ENCODE measurements at places on chromosomes 7 and 10.

DNA sequence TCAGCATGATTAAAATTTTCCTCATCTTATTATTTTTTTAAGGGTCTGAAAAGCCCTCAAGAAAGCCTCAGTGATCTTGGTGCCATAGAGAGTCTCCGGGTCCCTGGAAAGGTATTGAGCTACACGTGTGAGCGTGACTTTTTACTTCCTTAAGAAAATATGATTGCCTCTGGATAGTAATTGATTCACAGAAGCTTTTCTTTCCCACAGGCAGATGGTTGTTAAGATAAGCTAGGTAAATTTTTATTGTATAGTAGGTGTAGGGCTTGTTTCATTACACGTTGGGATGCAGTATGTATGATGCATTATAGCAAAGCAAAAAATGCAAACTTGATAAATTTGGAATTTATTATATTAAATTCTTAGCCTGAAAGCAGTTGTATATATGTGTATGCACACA, 7.7 kb downstream of the VPS50 start:
- DNase-seq: no peak

GRCh38 chr10:18323916-18324315, 183.7 kb downstream of the CACNB2 start:
- no peak for DNase-seq

DNA sequence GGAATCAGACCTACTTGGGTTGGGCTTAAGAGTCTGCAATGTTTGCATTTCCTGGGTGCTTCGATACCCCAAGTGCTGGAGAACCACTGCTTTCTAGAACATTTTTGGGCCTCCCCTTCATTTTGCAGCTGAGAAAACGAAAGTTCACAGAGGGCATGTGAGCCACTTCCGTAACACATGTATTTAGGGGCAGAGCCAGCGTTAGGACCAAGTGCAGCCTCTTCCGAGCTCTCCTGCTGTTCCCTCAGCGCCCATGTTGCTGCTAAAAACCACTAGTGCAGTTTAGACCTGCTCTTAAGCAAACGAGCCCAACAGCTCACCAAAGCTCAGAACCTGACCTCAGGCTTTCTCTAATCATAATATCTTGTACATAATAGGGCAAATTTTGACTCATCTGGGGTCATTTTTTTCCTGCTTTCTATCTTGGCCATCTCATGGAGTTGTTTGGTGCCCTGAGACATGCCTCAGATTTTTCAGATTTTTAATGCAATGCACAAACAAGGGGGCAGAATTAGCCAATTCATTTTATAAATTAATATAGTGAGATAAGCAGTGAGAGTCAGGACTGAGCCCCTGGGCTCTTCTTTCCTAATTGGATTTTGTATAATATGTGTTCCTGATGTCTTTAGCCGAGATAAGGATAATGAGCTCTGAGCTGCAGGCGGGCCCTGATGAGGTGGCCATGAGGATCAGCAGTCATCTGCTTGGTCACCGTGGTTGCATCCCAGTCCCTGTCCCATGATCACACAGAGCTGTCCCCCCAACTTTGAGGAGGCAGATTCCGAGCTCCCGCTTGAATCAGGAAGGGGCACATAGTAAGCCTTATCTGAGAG, 12.9 kb downstream of the BAG3 start:
- DNase-seq: no peak

GRCh38 chr10:35346248-35346647, 9.9 kb downstream of the CCNY start:
- DNase-seq: no peak

- no peak for DNase-seq
These were observed 125.4 kb downstream of the SEMA3D start for GRCh38 chr7:85061456-85061855.

- no peak for DNase-seq
These were observed 992.2 kb downstream of the PCDH15 start for GRCh38 chr10:53808677-53809372.

- no peak for DNase-seq
These were observed at the start of gene CDHR1 for GRCh38 chr10:84194424-84195043. TSS of gene CDHR1 (plus strand) at chr10:84194537. CDS start at chr10:84194761, 224 bp downstream.

DNA sequence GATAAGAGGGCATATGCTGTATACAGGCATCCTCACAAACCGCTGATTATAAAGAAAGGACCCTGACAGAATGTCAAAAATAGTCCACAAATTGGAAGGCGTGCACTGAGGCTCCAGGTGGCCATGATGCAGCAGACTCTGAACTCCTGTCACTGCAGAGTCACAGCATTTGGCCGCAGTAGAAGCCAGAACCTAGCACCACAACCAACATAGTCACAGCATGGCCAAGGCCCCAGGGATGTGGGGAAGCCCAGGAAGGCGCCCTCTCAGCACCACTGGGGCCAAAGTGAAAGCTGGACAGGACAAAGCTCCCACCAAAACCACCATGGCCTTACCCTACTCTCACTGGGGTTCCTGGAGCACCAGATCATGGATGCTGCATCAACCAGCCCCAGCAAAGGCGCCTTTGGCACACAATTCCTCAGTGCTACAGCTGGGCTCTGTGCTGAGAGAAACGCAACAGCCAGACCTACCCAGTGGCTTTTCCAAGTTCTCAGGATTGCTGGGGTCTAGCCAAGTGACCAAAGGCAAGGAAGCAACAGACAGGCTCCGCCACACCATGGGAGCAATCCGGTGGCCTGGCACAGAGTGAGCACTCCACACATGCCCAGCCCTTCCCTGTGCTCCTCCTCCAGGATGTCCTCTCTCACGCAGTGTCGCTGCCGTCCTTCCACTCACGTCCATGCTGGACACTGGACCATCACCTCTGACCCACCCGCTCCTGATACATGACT, 60.2 kb downstream of the STK17A start:
- no peak for DNase-seq

GRCh38 chr7:322111-322671, 32.2 kb downstream of the FOXL3 start:
- peak; percentile 5 for DNase-seq

- DNase-seq: no peak
These were observed 30.1 kb downstream of the DENND2A start for GRCh38 chr7:140610204-140611165.

- DNase-seq: no peak
These were observed 80.5 kb downstream of the CCNY start for GRCh38 chr10:35416619-35417312.

DNA sequence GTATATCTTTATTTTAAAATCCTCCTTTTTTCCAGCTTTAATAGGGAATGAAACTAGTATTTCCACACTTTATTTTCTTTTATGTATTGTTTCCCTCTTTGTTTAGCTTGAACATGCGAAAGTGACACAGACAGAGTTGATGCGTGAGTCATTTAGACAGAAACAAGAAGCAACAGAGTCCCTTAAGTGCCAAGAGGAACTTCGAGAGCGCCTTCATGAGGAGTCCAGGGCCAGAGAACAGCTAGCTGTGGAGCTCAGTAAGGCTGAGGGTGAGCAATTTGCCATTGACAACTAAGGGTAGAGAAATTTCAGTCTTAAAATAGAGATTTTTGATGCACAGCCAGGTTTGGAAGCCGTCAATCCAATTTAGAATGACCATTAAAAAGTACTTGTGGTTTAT, 73.1 kb downstream of the CYP51A1 start:
- DNase-seq: no peak

DNA sequence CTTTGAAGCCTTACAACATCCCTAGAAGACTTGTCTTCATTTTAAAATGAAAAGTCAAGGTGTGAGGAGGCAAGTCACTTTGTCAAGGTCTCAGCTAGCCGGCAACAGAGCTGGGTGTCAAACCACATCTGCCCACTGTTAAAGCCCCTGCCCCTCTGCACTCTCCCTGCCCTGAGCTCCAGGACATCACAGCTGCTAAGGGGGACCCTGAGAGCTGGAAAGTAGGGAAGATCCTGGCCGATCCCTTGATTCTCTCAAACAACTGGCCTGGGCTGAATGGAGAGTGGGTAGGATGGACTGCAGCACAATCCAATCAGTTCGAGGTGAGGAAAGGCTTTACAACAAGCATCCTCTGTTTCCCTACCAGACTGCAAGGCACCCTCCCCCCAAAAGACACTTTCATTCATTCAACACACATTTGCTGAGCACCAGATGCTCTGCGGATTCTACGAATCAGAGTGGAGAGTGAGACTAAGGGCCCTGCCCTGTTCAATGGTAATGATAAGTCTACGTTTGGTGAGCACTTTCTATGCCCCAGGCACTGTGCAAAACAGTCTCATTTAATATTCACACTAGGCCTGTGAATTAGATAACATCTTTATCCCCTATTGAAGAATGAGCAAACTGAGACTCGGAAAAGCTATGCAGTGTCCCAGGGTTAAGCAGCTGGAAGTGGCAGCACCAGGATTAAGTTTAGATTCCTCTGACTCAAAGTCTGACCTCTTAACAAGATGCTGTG, 148.1 kb downstream of the HERPUD2 start:
- DNase-seq: no peak

GRCh38 chr7:155356323-155357105, 58.8 kb downstream of the INSIG1 start:
- no peak for DNase-seq

- DNase-seq: peak; percentile 18
These were observed 297.0 kb downstream of the PHTF2 start for GRCh38 chr7:78095549-78095948.

- DNase-seq: no peak
These were observed 145.6 kb downstream of the ZNF248 start for GRCh38 chr10:37711617-37712488.

DNA sequence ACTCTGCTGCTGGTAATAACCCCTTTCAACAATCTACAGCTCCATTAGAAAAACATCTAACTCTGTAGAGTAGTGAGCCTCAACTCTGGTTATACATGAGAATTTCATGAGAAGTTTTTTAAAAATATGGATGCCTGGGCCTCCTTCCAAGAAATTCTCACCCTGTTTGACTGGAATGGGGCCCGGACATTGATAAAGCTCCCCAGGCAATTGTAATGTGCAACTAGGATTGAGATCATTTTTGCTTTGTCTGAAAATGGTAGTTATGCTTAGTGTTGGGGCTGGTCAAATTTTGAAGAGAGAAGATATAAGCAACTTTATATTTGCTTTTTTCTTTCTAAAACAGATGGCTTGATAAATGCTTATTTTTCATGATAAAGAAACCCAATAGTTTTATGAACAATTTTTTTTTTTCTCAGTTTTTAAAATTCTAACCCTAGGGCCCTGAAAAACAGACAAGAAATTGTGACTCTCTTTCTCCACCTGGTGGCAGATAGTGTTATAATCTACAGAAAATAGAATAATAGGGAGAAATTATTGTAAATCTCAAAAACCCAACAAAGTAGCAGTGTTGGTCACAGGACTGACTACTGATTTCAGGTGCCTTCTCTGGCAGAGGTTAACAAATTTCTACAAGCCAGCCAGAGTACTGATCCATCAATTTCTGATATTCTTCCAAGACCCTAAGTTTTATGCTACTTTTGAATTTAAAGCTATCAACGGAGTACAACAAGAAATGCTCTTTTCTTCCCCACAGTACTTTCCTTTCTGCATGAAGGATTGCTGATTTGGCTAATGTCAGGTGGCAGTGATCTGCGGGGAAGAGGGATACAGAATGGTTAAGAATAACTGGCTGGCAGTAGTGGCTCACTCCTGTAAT, 174.8 kb downstream of the DKK1 start:
- DNase-seq: peak; percentile 44

DNA sequence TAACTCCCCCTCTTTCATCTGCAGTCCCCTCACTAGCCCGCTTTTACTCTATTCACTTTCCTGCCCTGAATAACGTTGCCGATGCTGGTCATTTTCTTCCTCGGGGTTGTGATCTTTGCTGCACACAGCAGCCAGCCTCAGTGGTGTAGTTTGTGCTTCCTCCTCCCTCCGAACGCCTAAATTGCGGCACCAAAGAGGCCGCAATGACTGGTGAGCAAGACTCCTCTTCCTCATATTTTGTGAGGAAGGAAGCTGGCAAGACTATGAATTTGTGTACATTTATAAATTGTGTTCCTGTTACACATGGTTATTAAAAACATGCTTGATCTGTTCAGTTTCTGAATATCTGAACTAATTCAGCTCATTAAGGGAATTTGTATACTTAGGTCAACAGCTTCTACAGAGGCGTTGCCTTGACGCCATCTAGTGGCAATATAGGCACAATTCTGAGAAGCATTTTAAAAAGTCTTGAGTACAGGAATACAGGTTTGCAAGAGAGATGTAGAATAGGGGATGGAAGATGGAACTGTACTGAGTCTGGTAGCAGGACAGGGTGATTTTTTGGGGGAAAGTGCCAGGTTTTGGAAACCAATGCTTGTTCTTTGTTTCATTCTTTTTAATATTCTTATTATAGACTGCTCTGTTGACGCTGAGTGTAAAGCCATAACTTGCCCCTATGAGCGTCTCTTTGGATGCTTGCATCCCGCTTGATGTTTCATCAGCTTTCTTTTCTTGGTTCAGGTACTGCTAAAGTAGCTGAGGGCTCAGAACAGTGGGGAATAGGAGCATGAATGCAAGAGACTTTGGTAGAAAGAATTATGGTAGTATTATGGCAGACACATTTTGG, 4.1 kb upstream of the TAS2R5 start:
- peak; percentile 11 for DNase-seq

DNA sequence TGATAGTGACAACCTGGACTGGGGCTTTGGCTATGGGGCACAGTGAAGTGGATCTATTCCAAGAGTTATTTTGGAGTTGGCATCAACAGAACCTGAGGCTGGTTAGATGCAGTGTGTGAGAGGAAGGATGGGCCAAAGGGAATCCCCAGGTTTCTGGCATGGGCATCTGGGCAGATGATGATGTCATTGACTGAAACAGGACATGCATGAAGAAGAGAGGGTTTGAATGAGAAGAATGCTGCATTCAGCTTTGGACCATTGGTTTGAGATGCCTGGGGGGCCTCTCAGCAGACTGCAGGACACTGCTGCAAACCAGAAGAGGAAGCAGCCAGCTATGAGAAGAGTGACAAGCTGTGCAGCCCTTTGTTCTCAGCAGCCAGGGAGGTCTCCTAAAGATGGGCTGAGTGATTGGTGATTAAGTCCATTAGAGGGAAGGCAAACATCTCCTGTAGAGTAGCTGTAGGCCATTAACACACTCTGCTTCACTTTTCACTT, 23.1 kb upstream of the PIK3CG start:
- DNase-seq: no peak

- no peak for DNase-seq
These were observed 74.3 kb downstream of the SVOPL start for GRCh38 chr7:138626846-138627245.

All from GM04504 (cell line).